Glomerular endothelial cell (primary cell): ENCODE measurements at places on chromosomes 7 and 10. TPM values are rescaled to one million over a fixed set of nuclear protein-coding genes. Genes with fewer than 3 reads are reported as not detected.

Gene CYP26C1
- total RNA-seq: 0.05 and 1.1 TPM in 2 replicates

Gene SPDYE1
- not detected in 2 replicates for total RNA-seq

Gene OGDHL
- 0.58 TPM in 1 of 2 replicates, not detected in the other for total RNA-seq

Gene CCDC126
- total RNA-seq: 9.7 and 15.6 TPM in 2 replicates

Gene SIRT1
- total RNA-seq: 6.1 and 9.5 TPM in 2 replicates

Gene ZNF487
- total RNA-seq: 2.0 and 3.3 TPM in 2 replicates

Gene OR2A12
- total RNA-seq: not detected in 2 replicates

- DNase-seq: no peak
Measured at GRCh38 chr7:139669106-139670061, 108.4 kb downstream of the HIPK2 start.

DNA sequence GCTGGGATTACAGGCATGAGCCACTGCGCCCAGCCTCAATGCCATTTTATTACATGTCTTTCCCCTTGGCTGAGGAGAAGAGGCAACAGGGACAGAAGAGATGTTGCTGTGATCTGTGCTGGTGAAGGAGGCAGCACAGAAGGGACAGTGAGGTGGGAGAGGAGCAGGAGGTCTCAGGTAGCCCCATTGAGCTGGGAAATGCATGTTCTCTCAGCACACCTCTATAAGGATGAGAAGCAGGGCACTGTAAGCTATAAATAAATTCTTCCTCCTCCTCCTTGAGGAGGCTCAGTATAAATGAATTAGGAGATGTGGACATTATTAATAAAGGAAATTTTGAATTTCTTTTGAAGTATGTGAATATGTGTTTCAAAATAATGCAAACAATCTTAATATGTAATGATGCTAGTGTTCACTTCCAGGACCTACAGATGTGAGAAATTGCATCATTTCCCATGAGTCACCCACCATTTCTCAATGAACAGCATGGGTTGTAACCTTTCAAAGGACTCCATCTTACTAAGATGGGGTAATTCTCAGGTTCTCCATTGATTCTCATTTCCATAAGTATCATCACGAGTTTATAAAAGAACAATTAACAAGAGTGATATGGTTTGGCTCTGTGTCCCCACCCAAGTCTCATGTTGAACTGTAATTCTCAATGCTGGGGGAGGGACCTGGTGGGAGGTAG, 88.9 kb upstream of the ODAD2 start:
- DNase-seq: no peak

DNA sequence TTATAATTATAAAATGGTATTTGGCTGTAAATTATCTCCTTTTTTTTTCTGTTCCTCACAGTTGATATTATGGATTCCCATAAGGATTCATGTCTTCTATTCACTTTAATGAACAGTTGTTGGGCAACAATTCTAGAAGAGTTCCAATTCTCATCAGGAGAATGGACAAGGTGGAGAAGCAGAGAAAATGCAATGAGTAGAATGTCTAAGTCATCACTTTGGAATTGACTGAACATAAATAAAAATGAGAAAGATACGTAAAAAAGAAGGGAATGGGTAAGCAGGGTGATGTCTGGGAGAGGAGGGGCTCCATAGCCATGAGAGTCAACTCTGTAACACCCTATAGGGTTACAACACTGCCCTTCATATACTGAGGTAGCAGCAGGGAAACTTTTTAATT, 1.8 kb upstream of the CAV2 start:
- no peak for DNase-seq

DNA sequence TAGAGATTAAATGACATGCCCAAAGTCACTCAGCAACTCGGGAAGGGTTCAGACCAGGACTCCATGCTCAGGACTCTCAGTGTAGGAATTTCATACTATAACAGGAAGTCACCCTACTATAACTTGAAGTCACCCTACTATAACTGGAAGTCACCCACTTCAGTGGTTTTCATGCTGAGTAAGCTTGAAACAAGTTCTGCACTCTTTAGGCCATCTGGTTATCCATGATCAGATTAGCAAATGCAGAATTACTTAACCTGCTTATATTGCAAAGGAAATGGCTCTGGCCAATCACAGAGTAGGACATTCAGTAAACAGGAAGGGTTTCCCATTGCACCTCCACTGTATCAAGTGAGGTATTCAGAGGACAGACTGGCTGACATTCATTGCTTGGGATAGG, 1240.4 kb downstream of the GATA3 start:
- DNase-seq: no peak

DNA sequence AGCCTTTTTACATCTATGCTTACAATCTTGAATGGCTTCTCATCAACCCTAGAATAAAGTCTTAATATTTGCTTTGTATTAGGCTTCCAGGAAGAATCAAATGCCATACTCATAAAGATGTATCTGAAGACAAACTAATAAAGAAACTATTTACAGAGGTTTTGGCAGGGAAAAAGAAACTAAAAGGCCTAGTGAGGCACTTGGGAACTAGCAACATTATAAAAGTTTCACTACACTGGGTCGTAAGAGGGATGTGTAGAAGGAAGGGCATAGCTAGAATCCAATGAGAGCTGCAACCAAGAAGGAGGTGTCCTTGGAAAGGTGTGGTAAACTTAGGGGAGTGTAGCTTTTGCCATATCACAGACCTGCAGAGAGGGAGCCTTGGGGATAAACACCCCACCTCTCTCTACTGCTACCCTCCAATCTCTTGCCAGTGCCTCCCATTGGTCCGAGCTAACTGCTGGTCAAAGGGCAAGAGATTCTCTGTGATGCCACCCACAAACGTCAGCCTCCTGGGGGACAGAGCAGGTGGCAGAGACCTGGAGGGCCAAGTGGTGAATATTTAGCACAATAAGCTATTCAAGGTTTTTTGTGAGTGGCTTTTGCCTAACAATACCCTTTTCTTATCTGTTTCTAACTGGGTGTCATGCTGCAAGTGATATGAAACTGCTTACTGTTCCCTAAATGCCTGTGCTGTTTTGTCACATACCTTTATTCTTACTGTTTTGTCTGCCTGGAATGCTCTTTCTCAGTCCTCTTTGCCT, 60.7 kb downstream of the CPED1 start:
- DNase-seq: no peak

DNA sequence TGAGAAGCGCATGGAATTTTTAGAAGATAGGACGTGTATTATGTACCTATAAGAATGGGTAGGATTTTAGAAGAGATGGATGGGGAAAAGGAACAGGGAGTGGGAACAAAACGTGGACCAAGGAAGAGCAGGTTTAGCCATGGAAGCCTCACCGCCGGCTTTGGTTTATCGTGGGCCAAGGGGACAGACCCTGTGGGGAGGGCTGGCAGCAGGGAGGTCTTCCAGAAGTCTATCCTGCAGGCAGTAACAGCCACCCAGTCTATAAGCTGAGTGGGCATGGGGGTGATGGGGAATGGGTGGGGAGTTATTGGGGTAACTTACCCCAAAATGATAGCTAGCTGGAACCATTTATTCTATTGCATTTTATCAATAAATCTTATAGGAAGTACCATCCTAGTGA, 44.9 kb downstream of the IKZF1 start:
- DNase-seq: no peak

DNA sequence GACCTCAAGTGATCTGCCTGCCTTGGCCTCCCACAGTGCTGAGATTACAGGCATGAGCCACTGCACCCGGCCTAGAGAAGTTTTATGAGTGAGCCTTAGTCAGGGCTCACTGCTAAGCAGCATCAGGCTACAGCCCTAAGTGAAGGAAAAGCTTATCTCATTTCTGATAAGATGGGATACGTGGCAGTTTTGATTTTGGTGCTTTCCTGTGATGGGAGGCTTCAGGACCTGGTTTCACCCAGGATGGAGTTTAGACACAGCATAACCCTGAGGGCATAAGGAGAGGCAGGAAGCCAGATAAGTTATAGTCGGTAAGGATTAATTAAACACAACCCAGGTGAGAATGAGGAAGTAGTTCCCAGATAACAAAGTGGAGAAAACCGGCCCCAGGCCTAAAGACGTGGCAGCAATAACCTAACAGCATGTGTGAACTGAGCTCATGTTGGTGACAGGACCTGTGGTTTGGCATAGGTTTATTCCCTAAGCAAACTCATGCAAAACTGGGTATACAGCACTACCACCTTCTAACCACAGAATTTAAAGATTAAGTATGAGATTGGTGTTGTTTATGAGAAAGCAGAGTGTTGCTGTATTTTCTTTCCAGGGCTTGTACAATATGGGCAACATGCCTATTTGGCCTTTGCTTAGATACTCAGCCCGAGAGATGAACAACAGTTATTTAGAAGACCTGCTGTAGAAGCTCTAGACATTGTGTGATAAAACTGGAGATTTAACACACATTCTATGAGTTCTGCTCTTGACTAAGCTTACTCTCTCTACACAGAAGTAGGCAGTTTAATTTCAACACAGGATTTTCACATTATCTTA, 119.4 kb downstream of the COL28A1 start:
- no peak for DNase-seq

- no peak for DNase-seq
Measured at GRCh38 chr10:86824151-86824550, 67.7 kb downstream of the BMPR1A start.

DNA sequence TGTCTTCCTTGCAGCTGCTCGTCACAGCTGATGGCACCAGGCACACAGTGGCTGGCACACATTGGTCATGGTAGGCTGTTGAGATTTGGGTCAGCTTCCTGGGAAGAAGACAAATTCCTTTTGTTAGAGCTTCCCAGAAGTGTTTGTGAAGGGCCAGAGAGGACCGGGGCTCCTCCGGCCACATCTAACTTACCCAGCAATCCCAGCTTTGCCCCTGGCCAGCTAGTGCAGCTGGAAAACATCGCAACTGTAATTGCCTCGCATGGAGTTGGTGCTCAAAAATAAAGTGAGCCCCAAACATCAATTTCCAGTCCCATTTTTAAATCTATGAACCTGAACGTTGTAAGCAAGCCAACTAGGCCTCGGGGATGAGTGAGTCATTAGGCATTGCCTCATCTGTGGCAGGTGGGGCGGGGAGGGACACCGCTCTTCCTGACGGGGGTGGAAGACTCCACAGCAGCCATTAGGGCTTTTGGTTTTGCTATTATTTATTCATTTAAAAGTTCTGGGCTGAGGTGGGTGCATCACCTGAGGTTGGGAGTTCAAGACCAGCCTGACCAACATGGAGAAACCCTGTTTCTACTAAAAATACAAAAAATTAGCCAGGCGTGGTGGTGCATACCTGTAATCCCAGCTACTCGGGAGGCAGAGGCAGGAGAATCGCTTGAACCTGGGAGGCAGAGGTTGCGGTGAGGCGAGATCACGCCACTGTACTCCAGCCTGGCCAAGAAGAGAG, 12.4 kb downstream of the CPA5 start:
- no peak for DNase-seq

DNA sequence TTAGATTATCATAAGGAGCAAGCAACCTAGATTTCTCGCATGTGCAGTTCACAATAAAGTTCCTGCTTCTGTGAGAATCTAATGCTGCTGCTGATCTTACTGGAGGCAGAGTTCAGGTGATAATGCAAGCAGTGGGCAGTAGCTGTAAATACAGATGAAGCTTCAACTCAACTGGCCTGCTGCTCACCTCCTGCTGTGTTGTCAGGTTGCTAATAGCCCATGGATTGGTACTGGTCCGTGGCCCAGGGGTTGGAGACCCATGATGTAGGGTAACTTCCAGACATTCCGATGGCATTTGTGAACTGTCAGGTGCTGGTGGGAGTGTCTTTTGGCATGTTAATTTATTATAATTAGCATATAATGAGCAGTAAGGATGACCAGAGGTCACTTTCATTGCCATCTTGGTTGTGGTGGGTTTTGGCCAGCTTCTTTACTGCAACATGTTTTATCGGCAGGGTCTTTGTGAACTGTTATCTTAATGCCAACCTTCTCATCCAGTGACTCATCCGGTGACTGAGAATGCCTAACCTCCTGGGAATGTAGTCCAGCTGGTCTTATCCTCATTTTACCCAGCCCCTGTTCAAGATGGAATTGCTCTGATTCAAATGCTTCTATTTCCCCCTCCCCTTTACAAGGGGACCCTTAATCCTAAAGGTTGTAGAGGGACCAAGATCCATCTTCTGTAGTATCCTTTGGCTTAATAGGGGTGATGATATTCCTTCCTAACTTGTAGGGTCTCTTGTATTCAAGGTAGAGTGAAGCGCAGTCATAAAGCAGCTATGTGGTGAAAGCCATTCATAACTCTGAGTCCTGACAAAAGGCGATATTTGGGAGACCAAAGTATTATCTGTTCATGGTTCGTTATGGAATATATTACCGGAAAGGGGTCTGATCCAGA, 165.8 kb downstream of the CCSER2 start:
- no peak for DNase-seq

GRCh38 chr7:98285157-98286092, 3.9 kb downstream of the BRI3 start:
- no peak for DNase-seq

DNA sequence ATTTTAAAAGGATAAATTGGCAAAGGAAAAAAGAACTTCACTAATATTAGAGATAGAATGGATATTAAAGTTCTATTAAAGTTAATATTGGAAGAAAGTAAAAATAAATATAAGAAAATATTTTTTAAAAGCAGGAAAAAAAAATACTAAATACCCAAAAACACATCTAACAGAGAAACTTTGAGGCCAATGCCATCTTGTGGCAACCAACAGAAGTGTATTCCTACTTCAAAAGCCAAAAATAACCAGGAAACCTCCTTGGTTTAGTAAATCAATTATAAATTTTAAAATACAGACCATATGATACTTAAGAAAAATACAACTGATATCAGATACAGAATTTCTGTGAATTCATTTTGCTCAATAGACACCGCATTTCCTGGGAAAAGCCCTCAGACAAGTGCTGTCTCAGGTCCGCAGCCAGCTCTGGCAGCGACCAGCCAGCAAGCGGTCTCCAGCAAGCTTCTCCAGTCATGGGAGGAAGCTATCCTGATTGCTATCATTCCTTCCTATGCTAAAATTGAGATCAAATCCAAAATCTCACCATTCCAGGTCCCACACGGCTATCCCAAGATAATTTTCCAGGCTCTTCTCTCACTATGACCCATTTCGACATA, 65.3 kb downstream of the LMBR1 start:
- no peak for DNase-seq

DNA sequence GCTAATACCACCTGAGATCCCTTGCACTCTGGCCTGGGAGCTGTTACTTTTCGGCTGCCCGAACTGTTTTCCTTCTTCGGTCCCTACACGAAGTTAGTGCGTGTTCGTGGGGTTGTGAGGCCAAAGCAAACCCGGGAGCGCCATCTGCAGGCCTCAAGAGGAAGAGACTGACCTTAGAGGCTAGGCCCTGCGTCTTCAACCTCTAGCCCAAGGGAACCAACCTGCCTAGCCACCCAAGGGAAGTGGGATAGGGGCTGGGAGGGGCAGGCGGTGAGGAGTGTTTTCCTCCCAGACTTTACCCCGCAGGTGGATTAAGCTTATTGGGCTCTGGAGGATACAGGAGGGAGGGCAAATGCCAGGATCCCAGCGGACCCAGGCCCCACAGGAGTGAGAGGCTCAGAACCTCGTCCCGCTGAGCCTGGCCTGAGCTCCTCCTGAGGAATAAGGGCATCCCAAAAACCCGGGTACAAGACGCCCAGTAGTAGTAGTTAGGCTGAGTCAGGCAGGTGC, 1.7 kb upstream of the PAX2 start:
- peak; percentile 25 for DNase-seq
